ENCODE measurements at places on chromosomes 1 and 21. TPM values are rescaled to one million over a fixed set of nuclear protein-coding genes. Genes with fewer than 3 reads are reported as not detected.

Gene OTUD7B
- 23.2 TPM for total RNA-seq

Gene RAP1GAP
- total RNA-seq: 0.66 TPM

Gene C1QC
- total RNA-seq: not detected

Gene REN
- not detected for total RNA-seq

Gene FAM163A
- not detected for total RNA-seq

Gene SLC45A1
- 0.28 TPM for total RNA-seq

Gene PCBP3
- total RNA-seq: 1.3 TPM

Gene TAL1
- total RNA-seq: not detected

Gene KRTAP19-6
- not detected for total RNA-seq

Gene TSPAN1
- total RNA-seq: not detected

Gene SPRR2B
- total RNA-seq: not detected

Gene AMY2A
- not detected for total RNA-seq

Measured in activated naive CD8-positive, alpha-beta T cell treated with anti-CD3 and anti-CD28 coated beads for 36 hours (primary cell).